ENCODE measurements at places on chromosomes 7 and 10. TPM values are rescaled to one million over a fixed set of nuclear protein-coding genes. Genes with fewer than 3 reads are reported as not detected.

GRCh38 chr10:113497198-113497597 is 55.7 kb upstream of the HABP2 start:
- no peak for DNase-seq

FOXP2 gene
- not detected for total RNA-seq

UTF1 gene
- 0.25 TPM for total RNA-seq

TMEM176A gene
- total RNA-seq, result 0.20 TPM

GRCh38 chr10:46992803-46993561 is 81.8 kb downstream of the PTPN20 start:
- DNase-seq, result no peak

DNA sequence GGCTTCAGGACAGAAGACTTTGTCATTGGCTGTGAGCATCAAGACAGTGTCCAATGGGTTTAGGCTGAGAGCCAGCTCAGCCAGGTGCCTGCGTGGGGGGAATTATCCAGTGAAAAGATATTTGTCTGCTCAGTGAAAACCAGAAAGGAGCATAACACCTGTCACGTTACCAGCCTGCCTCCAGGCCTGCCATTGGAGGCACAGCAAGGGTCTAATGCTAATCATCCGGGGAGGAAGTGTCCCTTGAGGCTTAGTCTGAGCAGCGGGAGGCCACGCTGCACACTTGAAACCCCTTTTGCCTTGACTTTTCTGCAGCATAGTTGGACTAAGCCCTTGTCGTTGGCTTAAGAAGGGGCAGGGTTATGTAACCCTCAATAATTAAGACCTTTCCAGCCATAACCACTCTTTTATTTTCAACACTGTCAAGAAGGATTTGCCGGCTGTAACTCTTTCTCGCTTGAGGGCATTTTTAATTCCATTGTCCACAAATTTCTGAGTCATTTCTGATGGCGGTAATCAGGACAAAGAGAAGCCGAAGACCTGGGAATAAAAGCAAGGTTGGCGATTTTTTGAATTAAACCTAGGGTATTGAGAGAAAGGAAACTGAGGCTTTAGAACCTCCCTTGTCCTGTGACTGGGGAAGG is 639.6 kb upstream of the FOXK1 start:
- no peak for DNase-seq

- no peak for DNase-seq
These were observed 33.2 kb upstream of the CALU start for GRCh38 chr7:128705891-128706333.

GRCh38 chr7:95859429-95859828 is 87.1 kb downstream of the DYNC1I1 start:
- no peak for DNase-seq

DNA sequence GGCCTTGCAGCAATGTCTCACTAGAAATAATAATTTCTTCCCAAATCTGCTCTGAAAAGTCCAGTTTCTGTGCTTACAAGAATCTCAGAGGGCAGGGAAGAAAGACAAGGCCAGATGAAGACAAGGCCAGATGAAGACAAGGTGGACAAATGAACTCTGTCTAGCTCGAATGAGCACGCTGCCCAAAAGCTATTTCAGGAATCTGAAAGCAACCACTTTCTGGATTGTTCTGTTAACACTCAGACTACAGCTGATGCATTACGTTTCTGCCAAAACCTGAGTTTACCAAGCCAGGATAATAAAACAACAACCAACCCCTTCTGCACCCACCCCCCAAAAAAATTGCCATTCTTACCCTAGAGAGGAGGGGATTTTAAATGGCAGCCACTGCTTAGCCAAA is 1073.6 kb downstream of the SORCS3 start:
- no peak for DNase-seq

NEBL gene
- total RNA-seq, result 0.24 TPM

DNA sequence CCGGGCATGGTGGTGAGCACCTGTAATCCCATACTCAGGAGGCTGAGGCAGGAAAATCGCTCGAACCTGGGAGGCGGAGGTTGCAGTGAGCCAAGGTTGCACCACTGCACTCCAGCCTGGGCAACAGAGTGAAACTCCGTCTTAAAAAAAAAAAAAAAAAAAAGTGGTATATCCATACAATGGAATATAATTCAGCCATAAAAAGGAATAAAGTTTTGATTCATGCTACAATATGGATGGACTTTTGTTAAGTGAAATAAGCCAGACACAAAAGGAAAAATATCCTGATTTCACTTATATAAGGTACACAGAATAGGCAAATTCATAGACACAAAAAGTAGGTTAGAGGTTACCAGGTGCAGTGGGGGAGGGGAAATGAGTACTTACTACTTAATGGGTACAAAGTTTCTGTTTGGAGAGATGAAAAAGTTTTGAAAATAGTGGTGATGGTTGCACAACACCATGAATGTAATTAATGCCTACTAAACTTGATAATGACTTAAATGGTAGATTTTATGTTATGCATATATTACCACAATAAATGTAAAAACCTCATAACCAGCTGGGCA is 53.9 kb downstream of the FGFR2 start:
- DNase-seq, result no peak

- DNase-seq, result no peak
These were observed 98.9 kb downstream of the CARD11 start for GRCh38 chr7:2944739-2945138.

DNA sequence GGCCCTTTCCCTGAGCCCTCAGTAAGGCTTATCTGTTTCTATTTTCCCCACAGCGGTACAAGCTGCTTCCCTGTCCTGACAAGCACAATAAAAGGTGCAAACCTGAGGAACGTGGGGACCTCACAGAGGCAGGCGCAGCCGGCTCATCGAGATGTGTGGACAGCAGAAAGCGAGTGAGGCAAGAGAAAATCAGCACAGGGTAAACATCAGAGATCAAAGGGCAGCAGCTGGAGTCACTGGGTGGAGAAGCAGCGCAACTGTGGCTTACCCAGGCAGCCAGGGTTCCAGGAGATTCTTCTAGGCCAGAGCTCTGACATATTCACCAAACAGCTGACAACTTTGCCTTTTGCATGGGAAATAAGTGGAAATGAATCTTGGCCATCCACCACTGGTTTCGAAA is 212.6 kb downstream of the WDR11 start:
- DNase-seq, result no peak

DNA sequence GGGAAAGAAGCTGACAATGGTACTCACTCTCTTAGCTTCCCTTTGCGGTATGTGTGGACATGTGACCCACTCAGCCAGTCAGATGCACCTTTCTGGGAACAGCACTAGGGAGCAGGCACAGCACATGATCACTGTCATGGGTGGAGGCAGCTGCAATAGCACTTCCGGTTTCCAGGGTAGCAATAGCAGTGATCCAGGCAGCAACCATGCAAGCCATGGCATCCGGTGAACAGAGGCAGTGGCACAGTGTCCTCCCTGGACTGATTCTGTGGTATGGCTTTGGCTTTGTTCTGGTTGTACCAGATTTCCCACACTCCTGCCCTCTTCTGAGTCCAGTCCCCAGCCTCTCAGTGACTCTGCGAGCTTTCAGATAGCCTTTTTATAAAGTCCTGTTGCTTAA is 86.8 kb upstream of the NAMPT start:
- no peak for DNase-seq

- no peak for DNase-seq
These were observed 114.6 kb downstream of the NRBF2 start for GRCh38 chr10:63247771-63248170.

CREB5 gene
- 0.37 TPM for total RNA-seq

All from activated T-cell treated with anti-CD3 and anti-CD28 coated beads, Interleukin-2, amount 50 U/mL, for 4 hours (primary cell).